ENCODE measurements at places on chromosomes 5 and 9. TPM values are rescaled to one million over a fixed set of nuclear protein-coding genes. Genes with fewer than 3 reads are reported as not detected.

Gene HAVCR2
- not detected for total RNA-seq

Gene RELL2
- 8.3 TPM for total RNA-seq

GRCh38 chr5:45793638-45794532 lies 97.7 kb upstream of the HCN1 start:
- no peaks in the 10 kb centered on the region for H3K27me3 ChIP-seq
- no peaks in the 10 kb centered on the region for H3K4me1 ChIP-seq
- no peaks in the 10 kb centered on the region for H3K36me3 ChIP-seq
- no peak overlapping the region for H3K4me3 ChIP-seq

- DNase-seq = no peak
- H3K27ac ChIP-seq = no peak overlapping the region
- H3K4me3 ChIP-seq = no peak overlapping the region
- no peaks in the 10 kb centered on the region for H3K36me3 ChIP-seq
- H3K4me1 ChIP-seq = peaks cover 2% of the 10 kb centered on the region
These were observed 86.3 kb upstream of the ERBIN start for GRCh38 chr5:65840071-65840470.

- DNase-seq = peak; percentile 31
- no peak overlapping the region for H3K27ac ChIP-seq
- H3K4me1 ChIP-seq = no peaks in the 10 kb centered on the region
- H3K27me3 ChIP-seq = no peaks in the 10 kb centered on the region
- H3K4me3 ChIP-seq = peak overlapping the region; percentile 55
These were observed 18.1 kb upstream of the NEUROG1 start for GRCh38 chr5:135553688-135554462.

- H3K27ac ChIP-seq = no peak overlapping the region
- no peak overlapping the region for H3K4me3 ChIP-seq
- DNase-seq = no peak
- no peaks in the 10 kb centered on the region for H3K27me3 ChIP-seq
These were observed 18.1 kb upstream of the ZNF484 start for GRCh38 chr9:92895812-92896436.

- H3K36me3 ChIP-seq = no peaks in the 10 kb centered on the region
- H3K27me3 ChIP-seq = no peaks in the 10 kb centered on the region
- no peak for DNase-seq
- H3K4me3 ChIP-seq = no peak overlapping the region
- no peak overlapping the region for H3K27ac ChIP-seq
These were observed 124.8 kb downstream of the RANBP17 start for GRCh38 chr5:170986598-170986997.

DNA sequence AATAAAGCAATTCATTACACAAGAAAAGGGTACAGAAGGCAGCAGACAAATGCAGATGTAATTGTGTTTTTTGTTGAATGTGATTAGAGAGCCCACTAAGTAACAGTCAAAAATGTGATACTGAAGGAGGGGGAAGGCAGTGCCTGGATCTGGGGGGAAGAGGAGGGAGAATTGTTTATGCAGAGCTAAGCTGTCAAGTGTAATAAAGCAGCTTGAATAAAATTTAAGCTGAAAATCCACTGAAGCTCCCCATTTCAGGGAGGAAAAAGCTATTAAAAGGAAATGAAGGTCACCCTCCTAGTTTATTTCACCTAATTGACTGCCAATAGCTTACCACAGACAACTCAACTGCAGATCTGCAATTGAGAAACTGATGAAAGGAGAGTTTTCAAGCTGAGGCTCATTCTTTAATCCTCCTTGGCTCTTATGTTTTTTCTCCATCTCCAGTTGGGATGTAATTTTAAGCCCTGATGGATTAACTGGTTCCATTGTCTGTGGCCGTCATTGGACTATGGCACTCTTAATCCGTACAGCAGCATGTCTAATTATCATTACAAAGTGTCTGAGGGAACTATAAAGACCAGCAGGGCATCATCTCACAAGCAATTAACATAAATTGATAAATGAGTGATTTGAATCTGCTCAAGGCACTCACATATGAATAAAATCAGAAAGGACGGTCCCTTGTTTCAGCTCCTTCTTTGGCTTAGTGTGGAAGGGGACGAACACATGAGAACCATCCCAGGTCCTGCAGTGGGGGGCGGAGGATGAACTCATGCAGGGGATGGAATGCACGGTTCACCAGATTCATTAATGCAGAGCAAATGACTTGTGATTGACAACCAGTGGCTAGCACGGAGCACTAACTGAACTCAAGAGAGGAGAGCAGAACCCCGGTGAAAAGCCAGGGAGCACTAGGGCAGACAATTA lies 38.5 kb downstream of the TLE1 start:
- no peak for DNase-seq
- no peaks in the 10 kb centered on the region for H3K27me3 ChIP-seq
- H3K4me1 ChIP-seq = peaks cover 20% of the 10 kb centered on the region
- H3K4me3 ChIP-seq = no peak overlapping the region
- H3K36me3 ChIP-seq = peaks cover 69% of the 10 kb centered on the region

DNA sequence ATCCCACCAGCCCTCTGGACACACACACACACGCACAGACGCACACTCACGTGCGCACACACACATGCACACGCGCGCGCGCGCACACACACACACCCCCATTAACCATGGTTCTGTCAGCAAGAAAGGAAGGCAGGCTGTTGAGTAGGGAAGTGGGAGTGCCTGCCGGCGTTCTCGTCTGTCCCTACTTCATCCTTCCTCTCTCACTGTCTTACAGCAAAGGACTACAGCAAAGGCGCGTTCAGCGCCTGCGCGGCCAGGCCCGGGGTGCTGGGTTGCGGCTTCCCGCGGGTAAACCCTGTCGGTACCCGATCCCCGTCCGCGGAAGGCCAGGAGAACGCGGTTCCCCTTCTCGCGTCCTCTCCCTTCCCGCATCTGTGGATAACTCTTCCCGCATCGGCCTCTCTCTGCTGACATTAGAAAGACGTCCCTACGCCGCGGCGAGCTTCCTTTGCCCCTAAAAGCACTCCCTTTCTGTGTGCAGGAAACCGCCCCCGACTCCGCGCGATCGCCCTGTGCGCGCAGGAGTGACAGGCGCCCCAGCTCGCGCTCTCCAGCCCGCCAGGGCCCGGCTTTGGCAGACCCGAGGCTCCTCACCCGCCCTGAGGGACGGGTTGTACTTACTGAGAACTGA lies 219.2 kb downstream of the AGTPBP1 start:
- no peaks in the 10 kb centered on the region for H3K36me3 ChIP-seq
- no peak overlapping the region for H3K4me3 ChIP-seq
- no peaks in the 10 kb centered on the region for H3K4me1 ChIP-seq
- no peak for DNase-seq

DNA sequence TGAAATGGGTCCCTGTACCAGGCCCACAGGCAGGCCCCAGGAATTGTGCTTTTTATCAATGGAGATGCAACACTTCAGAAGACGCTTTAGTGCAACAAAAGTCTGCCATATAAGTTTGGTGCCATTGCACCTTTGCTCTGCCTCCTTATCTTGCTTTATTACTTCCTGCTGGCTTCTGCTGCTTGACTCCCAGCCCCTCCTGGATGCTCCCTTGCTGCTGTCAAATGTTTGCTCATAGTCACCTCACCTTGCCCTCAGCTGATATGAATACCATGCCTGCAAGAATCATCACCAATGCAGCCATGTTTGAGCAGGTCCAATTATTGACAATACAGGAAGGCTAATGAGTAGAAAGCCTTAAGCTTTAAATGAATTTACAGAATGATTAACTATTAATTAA lies 25.4 kb downstream of the MEGF10 start:
- no peaks in the 10 kb centered on the region for H3K36me3 ChIP-seq
- no peaks in the 10 kb centered on the region for H3K27me3 ChIP-seq
- no peak overlapping the region for H3K27ac ChIP-seq
- DNase-seq = no peak
- no peak overlapping the region for H3K4me3 ChIP-seq

DNA sequence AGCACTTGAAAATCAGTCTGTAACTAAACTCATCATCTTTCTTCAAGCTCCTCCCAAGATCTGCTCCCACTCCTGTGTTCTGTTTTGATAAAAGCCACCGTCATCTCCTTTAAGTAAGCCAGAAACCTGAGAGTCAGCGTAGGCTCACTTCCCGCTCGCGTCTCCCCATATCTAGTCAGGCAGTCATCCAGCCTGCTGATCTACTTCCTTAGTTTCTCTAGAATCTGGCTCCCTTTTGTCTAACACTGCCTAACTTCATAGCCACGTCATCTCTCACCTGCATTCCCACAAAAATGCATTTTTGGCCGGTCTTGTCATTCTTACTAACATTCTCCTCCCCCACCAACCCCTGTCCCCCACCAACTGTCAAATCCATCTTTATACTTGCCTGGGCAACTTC lies 3.0 kb upstream of the TJP2 start:
- H3K4me3 ChIP-seq = no peak overlapping the region
- peaks cover 74% of the 10 kb centered on the region for H3K4me1 ChIP-seq
- H3K27me3 ChIP-seq = no peaks in the 10 kb centered on the region
- H3K27ac ChIP-seq = no peak overlapping the region
- H3K36me3 ChIP-seq = peaks cover 1% of the 10 kb centered on the region
- DNase-seq = no peak

GRCh38 chr9:18601956-18602355 lies 128.0 kb downstream of the ADAMTSL1 start:
- no peak overlapping the region for H3K4me3 ChIP-seq
- H3K4me1 ChIP-seq = no peaks in the 10 kb centered on the region
- no peaks in the 10 kb centered on the region for H3K36me3 ChIP-seq
- no peak overlapping the region for H3K27ac ChIP-seq
- DNase-seq = no peak
- peaks cover 3% of the 10 kb centered on the region for H3K27me3 ChIP-seq

All from HepG2 (cell line).